Activated naive CD8-positive, alpha-beta T cell treated with anti-CD3 and anti-CD28 coated beads, Interleukin-2, amount 10 ng/mL, durations not matched to agents 7 days and 5 days (primary cell): ENCODE measurements at places on chromosomes 2 and 18. TPM values are rescaled to one million over a fixed set of nuclear protein-coding genes. Genes with fewer than 3 reads are reported as not detected.

- DNase-seq: no peak
These were observed 13.9 kb downstream of the SCYGR8 start for GRCh38 chr2:227759411-227760118.

DNA sequence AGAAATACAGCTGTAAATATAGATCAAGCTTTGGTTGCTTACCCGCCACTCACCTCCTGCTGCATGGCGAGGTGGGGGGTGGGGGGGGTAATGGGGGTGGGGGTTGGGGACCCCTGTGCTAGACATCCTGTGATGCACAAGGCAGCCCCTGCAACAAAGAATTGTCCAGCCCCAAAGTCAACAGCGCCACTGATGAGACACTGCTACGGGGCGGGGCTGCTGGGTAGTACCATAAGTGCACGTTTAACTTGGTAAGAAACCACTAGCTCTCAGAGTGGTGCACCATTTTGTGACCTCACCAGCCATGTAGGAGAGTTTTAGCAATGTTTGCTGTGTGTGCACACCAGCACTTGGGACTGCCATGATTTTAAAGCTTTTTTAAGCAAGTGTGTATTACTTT, 40.3 kb downstream of the SNORC start:
- DNase-seq: no peak

DNA sequence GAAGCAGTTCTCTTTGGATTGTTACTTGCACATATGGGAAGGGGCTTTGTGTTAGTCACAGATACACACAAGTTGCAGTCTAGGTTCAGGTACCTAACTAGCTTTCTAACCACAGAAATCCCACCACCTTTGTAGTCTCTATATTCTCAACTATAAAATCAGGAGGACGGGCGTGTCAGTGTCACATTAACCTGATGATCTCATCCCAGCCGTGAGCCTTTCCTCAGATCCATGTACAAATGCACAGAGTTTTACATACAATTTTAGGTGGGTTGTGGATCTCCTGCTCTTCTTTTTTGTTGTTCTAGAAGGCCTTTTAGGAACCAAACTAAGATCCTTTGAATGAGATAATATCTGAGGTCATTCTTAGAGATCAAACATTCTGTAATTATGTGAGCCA, 94.0 kb downstream of the ZNF532 start:
- DNase-seq: no peak

DNA sequence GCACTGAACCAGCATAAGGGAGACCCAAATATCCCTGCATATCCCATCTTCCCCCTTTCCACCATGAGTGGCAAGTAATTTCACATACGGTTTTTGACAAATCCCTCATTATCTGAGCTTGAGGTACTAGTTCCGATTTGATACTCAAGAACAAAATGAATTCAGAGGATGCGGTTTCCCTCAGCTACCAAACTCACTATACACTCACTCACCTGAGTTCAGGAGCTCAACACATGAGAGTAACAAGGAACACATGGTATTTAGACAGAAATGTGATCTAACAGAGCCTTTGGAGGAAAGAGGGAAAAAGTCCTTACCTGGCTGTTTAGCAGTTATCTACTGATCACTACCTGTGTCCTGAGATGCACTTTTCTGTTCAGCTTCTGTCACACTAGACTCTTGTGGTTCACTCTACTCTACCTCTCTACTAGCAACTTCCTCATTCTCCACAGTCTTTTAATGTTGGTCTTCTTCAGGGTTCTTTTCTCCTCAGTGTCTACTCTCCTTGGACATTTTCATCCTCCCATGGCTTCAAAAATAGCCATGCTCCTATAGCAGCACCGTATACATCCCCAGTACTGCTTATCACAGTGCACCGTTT, 25.1 kb downstream of the ASXL2 start:
- DNase-seq: no peak

DNA sequence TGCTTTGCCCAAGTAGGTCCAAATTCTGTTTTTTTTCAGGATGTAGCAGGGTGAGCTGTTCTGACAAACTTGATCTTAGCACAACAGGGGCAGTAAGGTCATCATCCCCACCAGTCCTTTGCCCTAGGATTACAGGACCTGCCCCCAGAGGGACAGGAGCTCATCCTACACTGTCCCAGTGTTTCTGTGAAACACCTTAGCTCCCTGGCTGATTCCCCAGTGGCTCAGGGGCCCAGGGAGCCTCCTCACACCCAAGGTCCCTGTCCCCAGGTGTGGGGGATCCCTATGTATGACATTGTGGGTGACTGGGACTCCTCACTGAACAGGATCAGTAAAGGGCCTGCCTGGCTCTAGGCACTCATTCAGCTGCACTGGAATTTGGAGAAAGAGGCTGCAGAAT, 191.2 kb downstream of the ANKRD30B start:
- DNase-seq: no peak

- no peak for DNase-seq
These were observed 415.9 kb downstream of the SLC4A3 start for GRCh38 chr2:220043155-220043989.

- DNase-seq: no peak
These were observed 96.5 kb upstream of the HS6ST1 start for GRCh38 chr2:128414946-128415778.

DNA sequence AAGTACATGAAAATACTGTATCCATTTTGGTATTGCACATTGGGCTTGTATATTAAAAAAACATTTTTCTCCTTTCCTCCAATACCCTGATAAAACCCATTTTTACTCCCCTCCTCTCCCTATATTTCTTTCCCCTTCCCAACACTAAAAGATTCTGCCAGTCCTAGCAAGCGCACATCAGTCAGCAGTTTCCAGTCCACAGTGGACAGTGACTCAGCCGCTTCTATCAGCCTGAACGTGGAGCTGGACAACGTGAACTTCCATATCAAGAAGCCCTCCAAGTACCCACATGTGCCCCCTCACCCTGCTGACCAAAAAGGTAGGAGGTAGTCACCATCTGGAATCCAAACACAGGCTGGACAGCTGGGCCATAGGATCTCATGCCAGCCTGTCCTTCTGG, 38.6 kb downstream of the PIKFYVE start:
- no peak for DNase-seq

DNA sequence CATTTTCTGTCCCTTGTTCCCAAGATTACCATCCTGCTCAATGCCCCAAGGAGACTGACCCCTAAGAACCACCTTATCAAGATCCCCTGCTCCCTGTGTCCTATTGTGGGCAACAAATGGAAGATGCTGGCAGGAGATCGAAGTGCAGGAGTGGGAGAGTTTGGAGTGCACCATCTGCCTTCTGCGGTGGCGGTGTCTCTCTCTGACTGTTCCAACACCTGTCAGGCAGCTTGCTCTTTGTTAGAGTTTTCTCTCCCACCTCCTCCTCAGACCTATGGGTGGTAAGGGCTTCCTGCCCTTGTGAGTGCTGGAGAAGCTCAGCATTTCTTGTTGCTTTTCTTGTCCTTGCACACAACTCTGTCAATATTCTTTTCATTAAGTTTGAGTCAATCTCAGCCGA, 64.1 kb upstream of the SPHKAP start:
- DNase-seq: no peak

GRCh38 chr18:55323051-55323994, 264.7 kb downstream of the TCF4 start:
- no peak for DNase-seq

DNA sequence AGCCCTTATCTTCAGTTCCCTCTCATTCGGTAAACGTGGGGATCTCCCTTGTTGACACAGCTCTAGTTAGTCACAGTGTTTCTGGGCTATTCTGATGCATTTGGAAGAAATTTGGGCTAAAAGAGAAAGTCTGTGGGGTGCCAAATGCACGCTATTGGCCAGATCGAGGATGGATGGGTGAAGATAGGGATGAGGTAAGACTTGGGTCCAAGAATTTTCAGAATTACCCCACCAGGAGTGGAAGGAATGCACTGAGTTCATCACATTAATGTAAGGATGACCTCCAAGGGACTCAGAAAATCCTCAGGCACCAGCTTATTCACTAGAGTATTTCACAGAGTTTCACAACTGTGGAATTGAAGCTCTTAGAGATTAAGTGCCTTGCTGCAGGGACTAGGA, 49.3 kb downstream of the NRP2 start:
- DNase-seq: no peak

DNA sequence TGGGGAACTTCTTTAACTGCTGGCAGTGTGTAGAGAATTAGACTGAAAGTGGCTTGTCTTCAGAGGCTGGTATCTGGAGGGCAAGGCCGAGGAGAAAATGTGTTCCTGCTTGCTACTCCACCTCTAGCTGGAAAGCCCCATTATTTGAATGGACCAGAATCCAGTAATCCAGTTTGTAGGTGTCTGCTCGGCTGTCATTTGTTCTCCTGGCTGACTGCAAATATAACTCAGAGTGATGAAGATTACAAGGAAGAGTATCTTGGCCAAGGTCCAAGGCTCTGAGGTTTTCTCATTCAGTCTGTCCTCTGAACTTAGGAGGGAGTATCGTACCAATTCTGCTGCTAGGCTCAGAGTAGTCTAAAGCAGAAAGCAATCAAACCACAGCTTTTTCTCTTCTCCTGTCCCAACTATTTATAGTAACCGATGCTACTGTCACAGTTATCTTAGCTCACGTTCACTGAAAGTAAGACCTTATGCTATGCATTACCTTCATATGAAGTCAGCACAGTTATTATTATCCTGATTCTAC, 228.6 kb downstream of the SETBP1 start:
- no peak for DNase-seq

DNA sequence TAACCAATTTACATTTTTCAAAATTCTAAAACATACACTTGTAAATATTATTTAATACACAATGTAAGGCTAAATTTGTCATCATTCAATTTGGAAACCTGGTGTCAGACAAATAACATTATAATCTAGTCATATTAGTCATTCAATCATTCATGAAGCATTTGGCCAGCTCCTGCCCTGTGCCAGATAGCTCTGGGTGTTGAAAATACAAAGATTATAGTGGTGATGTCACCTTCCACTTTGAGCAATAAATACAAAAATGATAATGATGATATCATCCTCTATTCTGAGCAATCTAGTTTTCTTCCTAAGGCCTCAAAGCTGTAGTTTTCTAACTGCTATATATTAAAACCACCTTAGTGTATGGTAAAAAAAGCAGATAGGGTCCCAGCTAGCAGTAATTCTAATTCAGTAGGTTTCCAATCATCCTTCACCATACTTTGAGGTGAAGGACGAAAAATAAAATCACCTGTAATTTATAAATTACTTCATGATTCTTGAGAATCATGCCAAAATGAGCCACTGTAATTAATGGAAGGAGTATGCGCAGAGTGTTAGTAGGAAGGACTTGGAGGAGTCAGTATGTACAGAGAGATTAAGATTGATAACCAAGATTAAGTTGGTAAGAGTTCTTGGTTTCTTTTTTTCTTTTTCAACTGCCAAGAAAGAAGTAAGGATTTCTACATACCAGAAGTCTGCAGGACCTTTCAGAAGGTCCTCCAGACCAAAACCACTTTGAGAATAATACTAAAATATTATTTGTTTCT, 23.2 kb downstream of the MEMO1 start:
- no peak for DNase-seq

GRCh38 chr2:55099878-55100820, 49.9 kb upstream of the RTN4 start:
- no peak for DNase-seq

DNA sequence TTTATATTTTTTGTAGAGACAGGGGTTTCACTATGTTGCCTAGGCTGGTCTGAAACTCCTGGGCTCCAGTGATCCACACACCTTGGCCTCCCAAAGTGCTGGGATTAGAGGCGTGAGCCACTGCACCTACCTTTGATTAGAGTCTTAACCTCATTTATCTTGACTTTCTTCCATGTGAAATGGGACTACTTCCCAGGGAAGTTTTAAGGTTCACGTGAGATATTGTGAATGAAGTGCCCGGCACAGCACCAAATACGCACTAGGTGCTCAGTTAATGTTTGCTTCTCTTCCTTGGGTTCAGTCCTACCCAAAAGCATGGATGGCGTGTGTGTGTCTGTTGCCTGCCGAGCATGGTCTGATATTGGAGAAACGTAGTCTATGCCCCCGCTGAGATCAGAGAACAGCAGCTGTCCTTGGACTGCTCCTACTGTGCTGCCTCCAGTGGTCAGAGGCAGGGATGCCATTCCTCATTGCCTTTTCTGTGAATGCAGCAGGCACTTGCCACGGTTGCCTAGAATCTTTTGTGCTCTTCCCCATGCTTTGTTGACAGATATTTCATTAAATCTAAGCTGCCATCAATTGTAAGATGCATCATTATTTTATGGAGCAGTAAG, 12.3 kb upstream of the TFCP2L1 start:
- DNase-seq: no peak

GRCh38 chr2:5751873-5752482, 59.8 kb downstream of the SOX11 start:
- DNase-seq: no peak

DNA sequence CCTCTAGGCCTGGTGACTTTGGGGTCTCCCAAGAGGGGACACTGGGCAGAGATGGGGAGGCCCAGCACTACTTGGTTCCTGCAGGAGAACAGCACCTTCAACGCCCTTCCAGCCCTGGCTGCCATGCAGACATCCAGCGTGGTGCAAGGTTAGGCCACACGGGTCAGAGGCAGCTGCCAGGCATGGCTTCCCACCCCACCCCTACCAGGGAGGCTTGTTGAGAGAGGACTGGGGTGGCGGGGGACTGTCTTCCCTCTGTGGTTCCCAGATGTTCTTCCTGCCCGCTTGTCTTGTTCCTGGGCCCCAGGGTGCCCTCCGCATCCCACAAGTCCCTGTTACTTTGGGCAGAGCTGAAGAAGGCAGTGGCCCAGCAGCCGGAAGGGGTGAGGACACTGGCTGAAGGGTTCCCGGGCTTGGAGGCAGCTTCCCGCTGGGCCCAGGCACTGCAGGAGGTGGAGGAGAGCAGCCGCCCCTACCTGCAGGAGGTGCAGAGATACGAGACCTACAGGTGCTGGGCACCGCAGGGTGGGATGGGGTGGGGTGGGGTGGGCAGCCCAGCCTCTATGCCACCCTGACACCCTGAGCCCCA, 4.5 kb downstream of the PROM2 start:
- DNase-seq: no peak

- DNase-seq: no peak
These were observed 36.0 kb upstream of the SOS1 start for GRCh38 chr2:39156846-39157245.

The LGALSL gene
- 0.43 TPM for total RNA-seq

The ACTG2 gene
- 0.43 TPM for total RNA-seq

The OTOF gene
- 58.0 TPM for total RNA-seq

The ALPP gene
- not detected for total RNA-seq

The EPHA4 gene
- 36.4 TPM for total RNA-seq

The STAT4 gene
- 170 TPM for total RNA-seq

The ACADL gene
- total RNA-seq: not detected

The OTX1 gene
- total RNA-seq: not detected

The DSC1 gene
- 0.71 TPM for total RNA-seq
